ENCODE measurements at places on chromosomes 7 and 10.

DNA sequence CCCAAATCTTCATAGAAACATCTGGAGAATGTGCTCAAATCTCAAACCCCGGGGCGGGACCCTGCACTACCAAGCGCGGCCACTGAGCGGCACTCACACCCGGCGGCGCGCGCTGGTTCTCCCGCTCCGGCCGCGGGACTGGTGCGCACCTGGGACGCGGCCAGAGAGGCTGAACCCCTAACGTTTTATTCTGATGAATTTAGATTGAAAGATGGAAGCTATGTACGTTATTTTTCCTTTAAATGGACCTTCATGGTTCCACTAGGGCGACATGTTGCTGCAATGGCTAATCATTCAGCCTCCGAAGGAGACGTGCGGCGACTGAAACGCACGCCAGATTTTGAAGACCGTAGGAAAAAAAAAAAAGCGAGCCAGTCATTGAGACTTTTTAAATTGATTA, 107.0 kb upstream of the INSIG1 start:
- peak; percentile 24 for DNase-seq

DNA sequence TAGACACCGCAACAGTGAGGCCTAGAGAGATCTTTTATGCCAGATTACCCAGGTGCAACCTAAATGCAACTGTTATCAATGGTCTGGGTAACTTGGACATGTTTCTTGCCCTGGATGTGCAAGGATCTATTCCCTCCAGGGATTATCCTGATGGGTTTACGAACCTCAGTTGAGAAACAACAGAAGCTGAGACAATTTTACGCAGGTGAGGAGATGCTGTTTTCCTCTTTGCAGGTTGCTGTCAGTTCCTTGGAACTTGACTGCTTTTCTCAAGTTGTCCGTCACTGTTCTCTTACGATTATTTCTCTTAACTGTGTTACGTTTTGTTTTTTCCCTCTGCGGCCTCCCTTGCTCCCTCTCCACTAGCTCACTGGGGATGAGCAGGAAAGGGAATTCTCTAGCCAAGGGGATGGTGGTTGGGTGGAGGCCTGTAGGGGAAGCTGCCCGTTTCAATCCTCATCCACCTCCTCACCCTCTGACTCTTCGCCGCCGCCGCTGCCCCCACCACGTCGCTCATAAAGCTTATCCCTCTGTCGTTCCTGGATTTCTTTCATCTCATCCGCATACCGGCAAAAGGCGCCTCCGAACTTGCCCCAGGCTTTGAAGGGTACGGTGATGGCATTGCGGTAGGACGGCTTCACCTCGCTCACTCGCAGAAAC, 1.2 kb downstream of the PURB start:
- no peak for DNase-seq

GRCh38 chr10:767211-767610, 77.7 kb upstream of the DIP2C start:
- no peak for DNase-seq

DNA sequence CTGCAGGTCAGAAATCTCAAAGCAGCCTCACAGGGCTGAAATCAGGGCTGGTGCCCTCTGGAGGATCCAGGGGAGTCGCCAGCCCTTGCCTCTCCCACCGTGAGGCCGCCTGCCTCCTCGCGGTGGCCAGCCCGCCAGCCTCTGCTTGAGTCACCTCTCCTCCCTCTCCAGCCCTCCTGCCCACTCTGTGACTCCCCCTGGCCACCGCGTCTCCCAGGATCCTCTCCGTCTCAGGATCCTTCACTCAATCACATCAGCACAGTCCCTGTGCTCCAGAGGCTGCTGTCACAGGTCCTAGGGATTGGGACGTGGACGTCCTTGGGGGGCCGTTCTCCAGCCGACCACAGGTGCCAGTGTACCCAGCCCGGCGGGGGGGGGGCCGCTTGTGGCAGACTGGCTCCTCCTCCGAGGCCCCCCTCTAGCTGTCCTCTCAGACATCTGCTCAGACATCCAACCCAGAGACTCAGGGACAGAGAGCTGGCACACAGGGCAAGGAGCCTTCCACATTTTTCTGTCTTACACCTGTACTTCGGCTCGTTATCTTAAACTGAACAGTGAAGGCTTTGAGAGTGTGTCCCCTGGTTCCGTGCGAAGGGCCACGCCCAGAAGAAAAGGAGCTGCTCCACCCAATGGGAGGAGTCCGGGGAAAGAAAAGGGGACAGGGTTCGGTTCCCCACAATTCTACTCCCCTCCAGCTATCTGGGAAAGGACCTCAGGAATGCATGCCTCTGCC, 9.4 kb upstream of the PPP2R2D start:
- DNase-seq: no peak

DNA sequence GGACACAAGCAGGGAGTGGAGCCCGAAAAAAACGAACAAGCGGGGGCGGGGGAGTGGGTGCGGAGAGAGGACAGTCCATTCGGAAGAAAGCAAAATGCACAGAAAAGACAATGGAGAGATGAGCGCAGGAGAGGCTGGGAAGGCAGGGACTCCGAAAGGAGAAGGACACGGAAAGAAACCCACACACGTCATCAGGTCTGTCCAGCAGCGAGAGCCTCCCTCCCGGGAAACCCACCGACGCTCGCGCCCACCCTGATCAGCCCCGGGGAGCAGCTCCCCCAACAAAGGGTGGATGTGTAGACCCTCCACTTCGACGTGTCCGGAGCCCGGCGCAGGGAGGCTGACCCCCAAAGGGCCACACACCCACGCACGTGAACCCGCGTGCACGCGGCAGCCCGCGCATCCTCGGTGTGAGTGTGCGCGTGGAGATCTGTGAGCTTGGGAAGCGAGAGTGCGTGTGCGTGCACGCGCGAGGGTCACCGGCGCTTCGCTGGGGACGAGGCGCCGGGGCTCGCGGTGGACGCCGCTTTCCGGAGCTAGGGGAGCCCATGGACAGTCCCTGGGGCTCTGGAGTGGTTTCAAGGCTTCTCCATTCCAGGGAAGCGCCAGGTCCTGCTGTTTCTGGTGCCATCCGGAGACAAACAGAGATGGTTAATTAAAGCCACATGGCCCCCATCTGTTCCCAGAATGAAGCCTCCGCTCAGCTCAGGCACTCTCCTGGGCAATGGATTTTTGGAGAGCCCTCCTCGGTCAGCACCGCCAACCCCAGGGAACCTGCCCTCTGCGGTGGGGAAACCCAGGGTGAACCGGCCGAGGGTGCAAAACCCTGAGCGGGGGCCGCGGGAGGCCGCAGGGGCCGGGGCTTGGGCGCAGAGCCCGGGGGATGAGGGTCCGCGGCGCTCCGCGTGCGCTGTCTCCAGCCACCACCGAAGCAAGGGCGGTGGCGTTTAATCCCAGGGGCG, 916 bp downstream of the LAMB1 start:
- no peak for DNase-seq

DNA sequence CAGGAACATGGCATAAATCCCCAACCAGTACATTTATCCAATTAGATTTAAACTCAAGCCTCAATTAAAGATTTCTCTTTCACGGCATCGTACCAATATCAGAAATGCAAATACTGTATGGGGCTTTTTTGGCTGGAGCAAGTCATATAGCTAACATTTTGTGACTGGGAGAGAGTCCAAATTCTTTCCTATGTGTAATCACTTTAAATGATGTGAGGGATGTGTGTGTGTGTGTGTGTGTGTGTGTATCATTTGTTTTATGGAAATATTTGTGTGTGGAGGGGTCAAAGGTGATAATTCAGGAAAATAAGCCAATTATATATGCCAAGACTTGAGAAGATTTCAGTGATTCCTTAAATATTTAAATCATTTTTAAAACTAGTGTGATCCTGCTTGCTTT, 196.6 kb downstream of the TRIL start:
- no peak for DNase-seq
